ENCODE measurements at places on chromosomes 1 and 21.
A peak's percentile ranks its signal among the peaks of the same experiment; 100 is the strongest.

DNA sequence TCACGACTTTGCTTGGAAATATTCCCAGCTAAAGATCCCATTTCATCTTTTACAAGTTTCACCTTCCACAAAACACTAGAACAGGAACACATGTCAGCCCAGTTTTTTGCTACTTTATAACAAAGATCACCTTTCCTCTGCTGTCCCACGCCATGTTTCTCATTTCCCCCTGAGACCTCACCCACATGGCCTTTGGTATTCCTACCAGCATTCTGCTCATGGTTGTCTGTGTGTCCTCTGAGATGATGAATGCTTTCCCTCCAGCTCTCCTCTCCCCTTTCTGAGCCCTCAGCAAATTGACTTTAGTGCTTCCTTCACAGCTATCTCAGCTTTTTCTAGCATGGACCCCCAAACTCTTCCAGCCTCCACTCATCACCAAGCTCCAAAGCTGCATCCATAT lies 32.3 kb upstream of the ABCG1 start:
- no peak for DNase-seq

DNA sequence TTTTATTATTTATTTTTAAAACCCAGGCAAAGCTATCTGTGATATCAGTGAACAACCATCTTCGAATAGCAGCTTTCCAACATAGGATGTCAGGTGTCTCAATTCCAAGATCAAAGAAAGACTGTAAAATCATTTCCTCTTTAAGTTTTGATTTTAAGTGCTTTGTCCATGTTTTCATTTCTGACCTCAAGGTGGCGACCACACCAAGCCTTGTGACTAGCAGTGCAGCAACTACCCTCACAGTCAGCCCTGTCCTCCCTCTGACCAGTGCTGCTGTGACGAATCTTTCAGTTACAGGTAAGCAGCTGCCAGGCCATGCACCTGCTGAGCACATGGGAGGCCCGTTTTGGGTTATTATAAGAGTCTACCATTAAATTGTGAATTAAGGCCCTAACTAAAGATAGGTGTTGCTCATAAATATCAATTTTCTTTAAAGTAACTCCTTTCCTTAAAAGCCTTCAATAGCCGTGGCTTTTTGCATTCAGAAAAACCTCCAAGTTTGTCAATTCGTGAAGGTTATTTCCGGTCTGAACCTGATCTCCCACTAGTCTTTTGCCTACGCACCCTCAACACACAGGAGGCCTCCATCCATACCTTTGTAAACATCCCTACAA lies 117.0 kb downstream of the CD247 start:
- peak; percentile 43 for DNase-seq

- no peak for DNase-seq
Observed at GRCh38 chr1:233661376-233662159, 47.7 kb downstream of the KCNK1 start.

DNA sequence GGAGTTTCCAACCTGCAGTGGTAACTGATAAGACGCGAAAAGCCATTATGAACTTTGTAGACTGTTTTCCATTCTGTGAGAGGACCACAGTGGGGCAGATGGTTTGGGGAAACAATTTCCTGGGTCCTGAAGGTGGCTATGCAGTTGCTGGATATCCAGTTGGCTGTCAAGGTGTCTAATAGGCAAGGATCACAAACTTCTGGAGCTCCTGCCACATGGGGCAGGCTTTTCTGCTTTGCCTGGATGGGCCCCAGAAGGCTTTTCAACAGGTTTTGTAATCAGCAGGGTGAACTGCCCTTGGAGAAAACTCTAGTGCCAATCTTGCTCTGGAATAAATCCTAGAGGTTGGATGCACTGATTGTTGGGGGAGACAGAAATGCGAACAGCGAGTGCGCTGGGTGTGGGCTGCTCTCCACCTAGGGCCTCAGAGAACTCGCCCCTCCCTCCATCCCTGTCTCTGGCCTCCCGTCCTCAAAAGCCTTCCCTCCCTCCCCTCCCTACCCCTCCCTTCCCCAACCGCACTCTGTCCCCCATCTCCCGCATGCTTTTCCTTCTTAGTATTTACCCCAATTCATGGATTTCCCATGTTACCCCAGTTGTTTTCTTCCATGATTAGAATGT lies 210.3 kb upstream of the USP24 start:
- DNase-seq = no peak

- no peak for DNase-seq
Observed at GRCh38 chr1:225713281-225713680, 60.4 kb upstream of the ENAH start.

GRCh38 chr1:9211291-9211811 lies 23.2 kb upstream of the H6PD start:
- no peak for DNase-seq

Measured in activated T-cell treated with anti-CD3 and anti-CD28 coated beads, Interleukin-2, amount 50 U/mL, for 1 hour (primary cell).